Stimulated activated CD4-positive, alpha-beta T cell treated with anti-CD3 and anti-CD28 coated beads, Interleukin-1b, Interleukin-23, amount 100 ng/mL, for 48 hours (primary cell): ENCODE measurements at places on chromosomes 1 and 21.

DNA sequence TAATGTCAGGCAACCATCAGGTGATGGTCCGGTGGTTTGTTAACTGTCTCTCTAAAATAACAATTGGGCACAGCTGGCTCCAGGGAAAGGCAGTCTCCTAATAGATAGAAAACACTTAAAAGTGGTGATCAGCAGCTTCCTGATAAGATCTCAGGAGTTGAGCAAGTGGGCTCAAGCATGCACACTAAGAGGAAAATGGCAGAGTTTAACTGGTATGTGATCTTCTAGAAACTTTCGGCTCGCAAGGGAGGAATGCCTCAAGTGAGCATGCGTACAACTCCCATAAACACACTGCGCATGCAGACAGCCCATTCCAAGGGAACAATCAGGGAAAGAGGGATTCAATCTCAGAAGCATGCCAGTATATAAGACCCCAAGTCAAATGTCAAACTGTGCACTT, 52.2 kb upstream of the VTCN1 start:
- no peak for DNase-seq

DNA sequence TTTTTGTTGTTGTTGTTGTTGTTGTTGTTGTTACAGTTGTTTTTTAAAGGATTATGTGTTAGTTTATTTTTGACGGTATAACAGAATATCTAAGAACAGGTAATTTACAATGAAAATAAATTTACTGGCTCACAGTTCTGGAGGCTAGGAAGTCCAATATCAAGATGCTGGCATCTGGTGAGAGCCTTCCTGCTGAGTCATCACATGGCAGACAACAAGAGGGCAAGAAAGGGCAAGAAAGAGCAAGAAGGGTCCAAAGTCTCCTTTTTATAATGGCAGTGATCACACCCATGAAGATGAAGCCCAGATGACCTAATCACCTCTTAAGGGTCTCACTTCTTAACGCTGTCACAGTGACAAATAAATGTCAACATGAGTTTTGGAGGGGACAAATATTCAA, 142.1 kb downstream of the NEGR1 start:
- no peak for DNase-seq

- DNase-seq, result no peak
Observed at GRCh38 chr1:221698579-221699349, 43.1 kb downstream of the DUSP10 start.

DNA sequence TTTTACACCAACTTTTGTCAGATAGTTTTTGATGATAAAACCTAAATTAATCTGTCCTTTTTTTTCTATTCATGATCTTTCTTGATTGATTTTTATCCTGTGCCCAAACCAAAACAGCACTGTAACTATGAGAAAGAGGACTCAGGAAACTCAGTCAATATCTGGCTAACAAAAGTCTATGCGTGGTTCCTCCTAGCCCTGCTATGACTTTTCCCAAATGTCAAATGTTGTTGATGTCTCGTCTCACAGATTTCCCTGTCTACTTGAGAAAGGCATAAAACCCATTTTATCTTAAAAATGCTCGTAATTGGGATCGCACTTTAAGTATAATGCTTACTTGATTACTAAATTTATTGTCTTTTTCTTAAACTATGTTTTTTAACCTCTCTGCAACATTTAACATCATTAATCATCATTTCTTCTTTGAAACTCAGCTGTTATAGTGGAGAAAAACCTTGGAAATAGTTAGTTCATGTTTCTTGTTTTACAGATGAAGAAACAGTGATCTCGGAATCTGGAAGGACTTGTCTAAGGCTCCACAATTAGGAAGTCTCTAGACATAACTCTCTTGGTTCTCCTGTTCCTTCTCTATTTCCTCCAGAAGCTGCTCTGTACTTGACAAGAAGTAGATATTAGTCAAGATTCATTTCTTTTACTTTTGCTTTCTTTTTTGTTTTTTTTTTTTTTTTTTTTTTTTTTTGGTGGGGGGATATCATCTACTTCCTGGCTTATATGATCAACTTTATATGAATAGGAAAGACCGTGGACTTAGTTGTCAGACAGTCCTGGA, 26.2 kb upstream of the PTPRC start:
- DNase-seq, result no peak

DNA sequence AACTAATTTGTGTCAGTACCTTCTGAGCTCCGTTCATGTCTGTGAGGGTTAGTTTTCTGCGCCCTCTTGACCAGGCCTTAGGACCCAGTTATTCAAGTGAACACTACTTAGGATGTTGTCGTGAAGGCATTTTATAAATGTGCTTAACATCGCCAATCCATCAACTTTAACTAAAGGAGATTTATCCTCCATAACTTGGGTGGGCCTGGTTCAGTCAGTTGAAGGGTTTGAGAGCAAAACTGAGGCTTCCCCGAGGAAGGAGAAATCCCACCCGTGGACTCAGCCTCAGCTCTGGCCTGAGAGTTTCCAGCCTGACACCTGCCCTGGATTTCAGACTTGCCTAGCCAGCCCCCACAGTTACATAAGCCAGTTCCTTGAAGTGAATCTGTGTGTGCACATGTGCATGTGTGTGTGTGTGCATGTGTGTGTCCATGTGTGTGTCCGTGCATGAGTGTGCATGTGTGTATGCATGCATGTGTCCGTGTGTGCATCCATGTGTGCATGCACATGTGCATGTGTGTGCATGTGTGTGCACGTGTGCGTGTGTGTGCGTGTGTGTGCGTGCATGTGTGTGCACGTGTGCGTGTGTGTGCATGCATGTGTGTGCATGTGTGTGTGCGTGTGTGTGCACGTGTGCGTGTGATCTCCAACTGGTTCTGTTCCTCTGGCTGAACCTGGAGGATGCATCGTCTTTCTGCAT, 62.1 kb upstream of the PDE9A start:
- DNase-seq, result no peak

DNA sequence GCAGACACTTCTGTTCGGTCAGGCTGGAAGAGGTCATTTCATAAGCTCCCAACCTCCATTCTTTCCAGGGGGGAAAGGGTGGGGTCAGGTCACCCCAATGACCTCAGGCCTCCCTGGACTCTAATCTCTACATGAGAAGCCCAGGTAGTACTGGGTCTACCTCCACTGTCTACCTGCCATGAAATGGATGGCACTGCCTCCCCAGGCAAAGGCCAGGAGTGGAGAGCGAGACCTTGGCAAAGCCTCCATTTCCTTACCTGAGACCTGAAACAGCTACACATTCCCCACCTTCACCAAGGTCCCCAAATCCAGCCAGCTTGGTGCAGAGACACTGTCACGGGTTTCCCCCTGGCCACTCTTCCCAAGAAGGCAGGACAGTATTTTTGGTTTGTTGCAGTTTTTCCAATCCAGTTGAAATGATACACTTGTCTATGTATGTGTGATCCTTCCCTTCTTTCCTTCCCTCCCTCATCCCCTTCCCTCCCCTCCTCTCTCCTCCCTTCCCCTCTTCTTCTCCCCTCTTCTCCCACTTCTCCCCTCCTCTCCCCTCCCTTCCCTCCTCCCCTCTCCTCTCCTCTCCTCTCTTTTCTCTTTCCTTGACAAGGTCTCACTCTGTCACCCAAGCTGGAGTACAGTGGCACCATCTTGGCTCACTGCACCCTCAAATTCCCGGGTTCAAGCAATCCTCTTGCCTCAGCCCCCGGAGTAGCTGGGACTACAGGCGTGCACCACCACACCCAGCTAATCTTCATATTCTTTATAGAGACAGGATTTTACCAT, 16.1 kb downstream of the BTG2 start:
- no peak for DNase-seq

- peak; percentile 34 for DNase-seq
Observed at GRCh38 chr1:32817815-32818786, 648 bp downstream of the S100PBP start.

- no peak for DNase-seq
Observed at GRCh38 chr1:14746393-14746792, 147.9 kb downstream of the KAZN start.

GRCh38 chr1:39165049-39165448, 39.4 kb upstream of the MACF1 start:
- DNase-seq, result no peak

DNA sequence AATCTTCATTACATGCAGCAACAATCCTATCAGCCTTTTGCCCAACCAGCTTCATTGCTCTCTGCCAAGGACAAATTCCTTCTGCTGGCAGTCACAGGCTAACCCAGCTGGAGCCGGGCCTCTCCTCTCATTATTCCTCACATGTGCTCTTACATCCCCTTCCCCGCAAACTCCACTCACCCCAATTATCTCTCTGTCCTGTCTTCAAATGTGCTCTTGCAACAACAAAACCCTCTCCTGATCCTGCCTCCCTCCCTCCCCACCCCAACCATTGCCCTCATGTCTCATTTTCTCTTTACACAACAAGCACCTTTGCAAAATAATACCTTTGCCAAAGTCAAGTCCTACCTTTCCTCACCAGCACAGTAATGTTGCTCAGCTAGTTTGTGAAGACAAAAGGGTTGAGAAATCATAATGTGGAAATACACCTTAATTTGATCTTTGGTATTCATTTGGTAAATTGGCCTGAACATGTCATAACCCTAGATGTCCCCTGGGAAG, 36.0 kb upstream of the DHCR24 start:
- no peak for DNase-seq

- DNase-seq, result no peak
Observed at GRCh38 chr1:23424293-23425192, at the start of gene TCEA3. Gene TCEA3 (minus strand): TSS chr1:23424748. CDS start chr1:23424633, 115 bp downstream.

DNA sequence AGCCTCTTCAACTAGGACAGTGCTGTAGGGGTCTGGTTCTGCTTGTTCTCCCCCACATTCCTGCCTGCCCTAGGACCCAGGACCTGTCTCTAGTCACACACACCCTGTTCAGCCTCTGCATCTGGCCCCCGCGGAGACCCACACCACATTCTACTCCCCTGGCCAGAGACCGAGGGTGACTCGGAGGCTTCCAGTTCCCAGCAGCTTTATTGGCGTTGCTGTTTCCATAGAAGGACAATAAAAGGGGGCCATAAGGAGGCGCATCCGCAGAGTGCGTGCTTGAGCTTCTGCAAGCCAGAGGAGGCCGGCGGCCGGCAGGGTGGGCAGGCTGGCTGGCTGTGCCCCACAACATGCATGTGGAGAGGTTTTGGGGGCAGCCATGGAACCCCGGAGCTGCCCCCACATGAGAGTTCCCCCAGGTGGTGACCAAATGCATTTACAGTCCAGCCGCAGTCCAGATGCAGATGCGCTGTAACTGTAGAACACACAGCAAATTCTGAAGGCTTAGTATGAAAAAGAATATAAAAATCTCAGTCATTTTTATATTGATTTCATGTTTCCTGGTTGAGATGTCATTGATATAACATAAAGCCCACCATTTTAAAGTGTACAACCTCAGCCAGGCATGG, 52.4 kb downstream of the PDE9A start:
- DNase-seq, result no peak

- DNase-seq, result no peak
Observed at GRCh38 chr1:233662575-233663304, 48.8 kb downstream of the KCNK1 start.

DNA sequence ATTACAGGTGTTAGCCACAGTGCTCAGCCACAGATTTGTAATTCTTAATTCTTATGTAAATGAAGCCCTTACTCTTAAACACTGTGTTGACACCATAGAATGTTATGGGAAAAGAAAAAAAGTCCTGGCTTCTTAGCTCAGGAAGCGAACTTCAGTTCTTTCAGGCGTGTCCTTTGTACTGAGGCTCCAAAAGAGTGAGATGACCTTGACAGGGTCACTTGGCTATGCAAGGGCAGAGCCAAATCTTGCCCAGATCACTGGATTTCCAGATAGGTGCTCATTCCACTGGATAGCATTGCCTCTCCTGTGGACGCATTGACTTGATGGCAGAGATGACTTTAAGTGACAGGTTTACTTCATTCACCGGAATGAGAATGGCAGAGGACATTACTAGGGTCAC, 4.8 kb downstream of the NFYC start:
- DNase-seq, result no peak

- DNase-seq, result no peak
Observed at GRCh38 chr21:26801498-26801897, 43.7 kb downstream of the ADAMTS1 start.

DNA sequence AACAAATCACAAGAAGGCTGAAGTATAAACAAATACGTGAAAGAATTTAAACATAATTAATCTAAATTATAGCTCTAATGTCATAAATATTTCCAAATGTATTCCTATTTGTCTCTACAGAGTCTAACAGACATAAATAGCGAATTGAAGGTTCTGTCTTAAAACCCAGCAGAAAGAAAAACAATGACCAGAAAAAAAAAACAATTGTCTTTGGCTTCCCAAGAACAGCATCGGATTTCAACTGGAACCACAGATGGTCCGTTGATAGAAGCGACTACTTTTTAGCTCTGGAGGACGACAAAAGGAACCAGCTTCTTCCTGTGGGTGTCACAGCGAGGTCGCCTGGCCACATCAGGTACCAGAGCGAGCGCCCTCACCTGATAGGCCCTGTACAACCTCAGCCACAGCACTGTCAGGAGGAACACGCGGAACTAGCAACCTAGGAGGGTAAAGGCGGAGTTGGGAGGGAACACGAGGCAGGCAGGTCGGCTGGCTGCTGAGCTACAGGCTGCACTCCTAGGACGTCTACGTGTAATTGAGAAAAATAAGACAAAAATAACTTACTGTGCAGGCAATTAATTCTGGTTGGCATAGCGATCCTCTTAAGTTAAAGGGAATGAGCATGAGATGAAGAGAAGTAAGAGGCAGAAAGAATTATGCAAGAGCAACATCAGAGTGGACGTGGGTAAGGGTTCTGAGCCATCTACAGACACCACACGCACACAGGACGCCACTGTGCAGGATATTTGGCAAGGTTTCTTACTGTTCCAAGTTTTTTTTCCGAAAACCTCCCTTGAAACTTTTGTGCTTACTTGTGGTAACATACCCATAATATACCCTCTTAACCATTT, 16.7 kb upstream of the PRDM15 start:
- peak; percentile 50 for DNase-seq

DNA sequence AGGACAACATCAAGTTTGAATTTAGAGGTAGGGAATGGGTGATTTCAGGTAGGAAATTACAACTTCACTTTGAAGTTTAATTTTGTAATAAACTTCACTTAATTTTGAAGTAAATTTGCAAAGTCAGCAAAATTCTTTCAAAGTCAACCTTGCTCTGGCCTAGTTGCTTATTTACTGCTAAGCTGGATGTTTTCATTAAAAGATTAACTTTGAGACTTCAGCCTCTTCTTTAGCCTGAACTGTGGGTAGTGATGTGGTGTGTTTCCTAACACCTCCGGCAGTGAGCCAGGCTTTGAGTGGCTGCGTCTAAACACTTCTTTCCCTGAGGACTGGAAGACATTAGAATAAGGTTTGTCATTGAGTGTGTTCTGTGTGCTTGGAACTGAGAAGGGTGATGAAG, at the start of gene HAO2:
TSS of gene HAO2 (plus strand) at position 232 of the 400 bp plus-strand sequence. CDS start 12,301 bp downstream, outside the sequence.
- DNase-seq, result no peak

- DNase-seq, result no peak
Observed at GRCh38 chr1:6961905-6962477, 176.7 kb downstream of the CAMTA1 start.

GRCh38 chr21:18960306-18960705, 556.7 kb upstream of the TMPRSS15 start:
- DNase-seq, result no peak

- no peak for DNase-seq
Observed at GRCh38 chr1:53047737-53048736, 14.0 kb upstream of the PODN start.
